GM12864 (cell line): ENCODE measurements at places on chromosomes 3 and 15.

GRCh38 chr15:51971032-51971374, 575 bp downstream of the LEO1 start:
- no peak for DNase-seq

- no peak for DNase-seq
Observed at GRCh38 chr15:90294601-90295269, 29.3 kb downstream of the NGRN start.

DNA sequence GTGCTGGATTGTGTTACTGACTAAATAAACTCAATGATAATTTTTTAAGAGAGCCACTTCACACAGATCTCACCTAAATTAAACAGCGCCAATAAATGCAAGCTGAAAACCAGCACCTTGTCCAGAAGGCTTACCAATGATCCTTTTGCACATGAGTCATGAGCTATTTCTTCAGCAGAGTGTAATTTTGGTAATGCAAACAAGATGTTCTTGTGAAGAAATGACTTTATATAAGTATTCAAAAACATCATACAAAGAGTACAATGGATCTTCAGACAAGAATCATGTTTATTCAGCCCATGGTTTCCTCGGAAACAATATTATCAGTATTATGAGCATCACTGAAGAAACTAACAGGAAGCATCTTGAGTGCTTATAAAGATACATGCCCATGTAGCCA, 263.8 kb upstream of the UBE2E2 start:
- DNase-seq = no peak

DNA sequence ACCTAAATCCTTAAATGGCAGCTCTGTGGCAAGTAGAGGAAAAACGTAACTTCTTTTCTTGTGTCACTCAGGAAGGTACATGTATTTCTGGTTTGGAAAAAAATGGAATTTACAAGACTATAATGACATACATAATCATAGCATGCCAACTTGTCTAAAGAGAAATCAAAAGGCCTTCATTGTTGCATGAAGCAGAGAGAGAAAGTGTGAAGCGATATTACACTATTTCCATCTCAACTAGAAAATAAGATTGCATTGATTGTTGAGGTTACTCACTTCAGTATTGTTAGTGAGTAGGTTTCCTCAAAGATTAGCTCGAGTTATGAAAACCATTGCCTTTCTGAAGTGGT, 67.2 kb upstream of the GCSAM start:
- no peak for DNase-seq

DNA sequence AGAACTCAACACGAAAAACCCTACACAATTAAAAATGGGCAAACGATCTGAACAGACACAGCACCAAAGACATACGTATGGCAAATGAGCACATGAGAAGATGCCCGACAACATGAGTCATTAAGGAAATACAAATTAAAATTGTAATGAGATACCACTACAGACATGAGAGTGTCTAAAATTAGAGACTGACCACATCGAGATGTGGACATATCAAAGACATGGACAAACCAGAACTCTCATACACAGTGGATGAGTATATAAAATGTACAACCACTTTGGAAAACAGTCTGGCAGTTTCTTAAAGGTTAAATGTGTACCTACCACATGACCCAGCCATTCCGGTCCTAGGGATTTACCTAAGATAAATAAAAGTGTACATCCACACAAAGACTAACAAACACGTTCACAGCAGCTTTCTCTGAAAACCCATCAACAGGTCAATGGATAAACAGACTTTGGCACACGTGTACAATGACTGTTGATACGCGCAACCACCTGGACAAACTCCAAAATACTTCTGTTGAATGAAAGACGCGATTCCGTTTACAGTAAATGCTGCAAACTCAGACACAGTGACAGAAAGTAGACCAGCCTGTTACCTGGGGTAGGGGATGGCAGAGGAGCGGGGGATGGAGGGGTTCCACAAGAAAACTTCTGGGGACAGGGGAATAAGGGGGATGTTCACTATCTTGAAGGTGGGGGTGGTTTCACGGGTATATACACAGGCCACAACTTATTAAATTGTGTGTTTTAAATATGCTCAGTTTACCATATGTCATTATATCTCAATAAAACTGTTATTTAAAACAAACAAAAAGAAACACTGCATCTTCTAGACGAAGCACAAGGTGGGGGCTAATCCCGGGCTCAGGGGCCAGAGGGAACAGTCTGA, 2.1 kb downstream of the TNK2 start:
- no peak for DNase-seq

DNA sequence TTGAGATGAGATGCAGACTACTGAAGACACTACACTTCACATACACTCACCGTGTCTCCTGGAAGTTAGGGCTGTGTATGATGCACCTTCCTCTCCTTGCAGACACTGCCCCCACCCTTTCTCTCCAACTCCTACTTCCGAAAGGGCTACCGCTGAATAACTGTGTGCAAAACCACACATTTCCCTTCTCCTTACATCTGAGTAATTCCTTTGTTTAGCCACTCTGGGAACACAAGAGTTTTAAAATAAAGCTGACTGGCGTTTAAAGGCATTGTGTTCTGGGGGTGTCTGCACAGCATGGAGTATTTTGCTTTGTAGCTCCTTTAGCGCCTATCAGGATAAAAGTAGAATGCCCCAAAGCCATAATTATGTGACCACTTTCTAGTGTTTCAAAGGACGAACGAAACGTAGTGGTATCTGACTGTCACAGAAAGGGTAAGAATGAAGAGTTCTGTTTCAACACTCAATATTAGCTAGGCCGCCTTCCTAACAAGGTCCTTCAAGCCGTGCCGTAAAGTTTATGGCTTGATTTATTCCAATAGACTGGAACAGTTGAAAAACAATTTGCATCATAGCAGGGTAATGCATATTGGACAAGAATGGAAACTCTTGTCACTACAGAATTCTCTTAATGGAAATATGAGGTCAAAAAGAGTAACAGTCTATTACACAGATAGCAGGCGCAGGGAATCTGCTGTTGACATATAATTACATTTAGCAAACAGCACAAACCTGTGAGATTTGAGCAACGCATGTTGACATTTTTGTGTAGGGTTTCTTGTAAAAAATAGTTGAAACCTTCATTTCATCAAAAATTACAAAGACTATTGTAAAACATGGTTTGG, 619.9 kb downstream of the FOXP1 start:
- no peak for DNase-seq

DNA sequence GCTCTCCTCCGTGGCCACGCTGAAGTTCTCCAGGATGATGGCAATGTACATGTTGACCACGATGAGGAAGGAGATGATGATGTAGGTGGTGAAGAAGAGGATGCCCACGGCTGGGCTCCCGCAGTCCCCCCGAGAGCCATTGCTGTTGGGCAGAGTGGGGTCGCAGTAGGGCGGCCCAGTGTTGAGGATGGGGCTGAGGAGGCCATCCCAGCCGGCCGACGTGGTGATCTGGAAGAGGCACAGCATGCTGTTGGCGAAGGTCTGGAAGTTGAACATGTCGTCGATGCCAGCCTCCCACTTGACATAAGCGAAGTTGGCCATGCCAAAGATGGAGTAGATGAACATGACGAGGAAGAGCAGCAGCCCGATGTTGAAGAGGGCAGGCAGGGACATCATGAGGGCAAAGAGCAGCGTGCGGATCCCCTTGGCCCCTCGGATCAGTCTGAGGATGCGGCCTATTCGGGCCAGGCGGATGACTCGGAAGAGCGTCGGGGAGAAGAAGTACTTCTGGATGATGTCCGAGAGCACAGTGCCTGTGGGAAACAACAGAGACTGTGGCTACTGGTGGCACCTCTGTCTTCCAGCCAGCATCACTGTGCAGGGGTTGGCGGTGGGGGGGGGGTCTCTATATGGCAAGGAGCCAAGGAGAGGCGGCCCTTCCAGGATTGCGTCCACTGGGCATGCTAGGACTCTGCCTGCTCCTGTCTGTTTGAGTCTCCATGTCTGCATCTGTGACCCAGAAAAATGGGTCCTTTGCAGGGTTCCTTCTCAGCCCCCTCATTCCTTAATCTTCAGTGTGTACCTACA, 55.1 kb downstream of the EXOG start:
- no peak for DNase-seq

DNA sequence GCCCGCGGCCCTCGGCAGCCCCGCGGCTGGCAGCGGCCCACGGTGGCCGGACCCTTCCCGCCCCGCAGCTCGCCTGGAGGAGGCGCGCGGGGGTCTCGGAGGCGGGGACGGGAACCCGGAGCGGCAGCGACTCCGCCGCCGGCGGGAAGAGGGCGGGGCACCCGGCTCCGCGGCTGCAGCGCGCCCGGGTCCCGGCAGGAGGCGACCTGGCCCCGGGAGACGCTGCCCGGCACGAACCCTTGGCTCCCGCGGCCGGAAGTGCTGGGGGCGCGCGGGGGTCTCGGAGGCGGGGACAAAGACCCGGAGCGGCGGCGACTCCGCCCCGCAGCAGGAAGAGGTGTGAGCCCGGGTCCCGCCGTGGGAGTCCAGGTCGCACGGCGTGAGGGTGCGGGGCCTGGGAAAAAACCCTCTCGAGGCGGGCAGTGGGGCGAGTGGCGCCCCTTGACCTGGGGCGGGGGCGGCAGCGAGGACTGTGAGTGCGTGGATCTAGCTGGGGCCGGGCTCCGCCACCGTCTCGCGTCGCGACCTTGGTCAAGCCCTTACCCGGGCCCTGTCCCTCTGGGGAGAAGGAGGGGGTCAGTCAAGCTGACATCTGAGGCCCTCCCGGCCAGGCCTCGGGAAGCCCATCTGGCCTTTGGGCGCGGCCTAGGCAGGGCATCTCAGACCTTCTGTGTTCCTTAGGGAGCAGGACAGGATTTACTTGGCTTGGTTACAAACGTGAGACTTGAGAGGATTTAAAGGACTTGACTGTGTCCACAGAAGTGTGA, at the start of gene CIB2:
Gene CIB2 (minus strand): TSS at position 151 of the 767 bp plus-strand sequence. CDS start 230 bp downstream, outside the sequence.
- DNase-seq = no peak

GRCh38 chr15:93460717-93461116, 371.7 kb upstream of the RGMA start:
- DNase-seq = no peak

GRCh38 chr15:32872621-32873283, 154.9 kb downstream of the GREM1 start:
- no peak for DNase-seq

GRCh38 chr3:100641471-100642032, 32.2 kb downstream of the ADGRG7 start:
- DNase-seq = no peak

- DNase-seq = no peak
Observed at GRCh38 chr15:80710635-80711554, 15.8 kb downstream of the ABHD17C start.
